Posterior cingulate gyrus (tissue), 11 donors: ENCODE measurements at places on chromosomes 5 and 9.

GRCh38 chr5:137156180-137156579 is 342.9 kb downstream of the SPOCK1 start:
- DNase-seq, result no peak

DNA sequence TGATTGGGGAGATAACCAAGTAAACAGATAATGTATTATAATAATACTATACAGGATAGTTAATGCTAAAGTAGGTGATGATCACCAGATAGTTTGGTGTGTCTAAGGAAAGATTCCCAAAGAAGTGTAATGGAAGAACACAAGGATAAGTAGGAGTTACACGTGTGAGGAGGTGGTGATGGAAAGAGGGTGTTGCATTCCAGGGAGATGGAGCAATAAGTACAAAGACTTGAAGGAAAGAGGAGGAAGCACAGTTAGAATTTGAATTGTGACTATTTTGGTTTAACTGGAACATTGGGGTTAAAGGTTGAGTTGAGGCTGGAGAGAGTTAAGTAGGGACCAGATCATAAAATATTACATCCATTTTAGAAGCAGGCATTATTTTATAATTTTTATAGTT is 76.9 kb downstream of the IPO11 start:
- no peak for DNase-seq

- no peak for DNase-seq
Measured at GRCh38 chr9:88593537-88594185, 58.7 kb downstream of the NXNL2 start.

DNA sequence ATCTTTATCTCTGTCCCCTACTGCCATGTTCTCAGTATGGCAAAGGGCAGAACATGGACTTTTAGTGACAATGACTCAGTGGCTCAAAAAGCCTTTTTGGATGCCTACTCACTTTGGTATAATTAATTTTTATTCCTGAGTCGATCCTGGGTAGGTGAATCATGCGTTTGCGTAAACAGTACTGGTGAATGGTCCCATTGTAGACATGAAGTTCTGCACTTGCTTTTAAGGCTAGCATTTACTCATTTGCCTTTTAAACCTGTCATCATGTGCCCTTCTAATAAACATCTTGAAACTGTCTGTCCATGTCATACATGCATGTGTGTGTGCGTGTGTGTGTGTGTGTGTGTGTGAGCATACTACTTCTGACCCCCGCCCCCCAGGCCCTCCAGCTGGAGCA is 223.0 kb downstream of the AUH start:
- no peak for DNase-seq

GRCh38 chr5:154376481-154376880 is 69.3 kb upstream of the SAP30L start:
- no peak for DNase-seq

DNA sequence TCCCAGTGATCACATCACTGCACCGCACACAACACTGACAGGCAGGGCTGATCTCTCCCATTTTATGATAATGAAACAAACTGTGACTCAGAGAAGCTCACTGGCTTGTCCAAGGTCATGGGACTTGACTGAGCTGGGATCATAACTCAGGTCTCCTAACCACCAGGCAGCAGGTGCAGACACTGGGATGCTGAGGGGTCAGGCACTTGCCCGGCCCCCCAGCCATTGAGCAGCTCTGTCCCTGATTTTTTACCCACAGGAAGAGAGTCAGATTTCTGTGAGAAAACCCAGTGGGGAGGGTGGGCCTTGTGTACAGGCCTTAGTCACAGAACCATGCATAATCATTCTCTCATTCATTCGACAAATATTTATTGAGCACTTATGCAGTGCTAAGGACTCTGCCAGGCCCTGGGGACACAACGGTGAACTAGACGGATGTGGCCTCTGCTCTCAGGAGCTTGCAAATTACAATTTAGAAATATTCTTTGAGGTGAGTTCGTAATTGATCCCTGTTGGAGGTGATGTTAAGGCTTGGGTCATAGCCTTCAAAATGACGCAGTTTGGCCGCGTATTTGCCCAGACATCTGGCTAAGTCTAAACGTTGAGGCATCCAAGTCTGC is 54.5 kb upstream of the TGFBR1 start:
- DNase-seq, result no peak

GRCh38 chr9:137639303-137640051 is 20.7 kb downstream of the EHMT1 start:
- DNase-seq, result no peak

- no peak for DNase-seq
Measured at GRCh38 chr5:110957934-110958333, 113.6 kb upstream of the TSLP start.

DNA sequence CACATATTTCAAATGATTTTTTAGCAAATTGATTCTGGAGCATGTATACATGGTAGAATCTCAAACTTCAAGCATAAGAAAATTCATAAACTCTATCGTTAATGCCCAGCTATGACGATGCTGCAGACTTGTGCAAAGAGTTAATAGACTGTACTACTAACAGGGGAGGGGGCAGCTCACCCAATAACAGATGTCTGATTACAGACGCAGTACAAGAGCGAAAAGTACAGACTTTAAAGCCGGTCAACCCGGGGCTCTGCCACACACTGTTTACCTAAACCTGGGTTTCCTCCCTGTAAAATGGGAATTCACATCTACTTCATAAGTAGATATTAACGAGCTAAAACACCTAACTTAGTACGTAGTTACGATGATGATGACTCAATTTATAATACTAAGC is 651 bp downstream of the TRIM23 start:
- DNase-seq, result no peak

DNA sequence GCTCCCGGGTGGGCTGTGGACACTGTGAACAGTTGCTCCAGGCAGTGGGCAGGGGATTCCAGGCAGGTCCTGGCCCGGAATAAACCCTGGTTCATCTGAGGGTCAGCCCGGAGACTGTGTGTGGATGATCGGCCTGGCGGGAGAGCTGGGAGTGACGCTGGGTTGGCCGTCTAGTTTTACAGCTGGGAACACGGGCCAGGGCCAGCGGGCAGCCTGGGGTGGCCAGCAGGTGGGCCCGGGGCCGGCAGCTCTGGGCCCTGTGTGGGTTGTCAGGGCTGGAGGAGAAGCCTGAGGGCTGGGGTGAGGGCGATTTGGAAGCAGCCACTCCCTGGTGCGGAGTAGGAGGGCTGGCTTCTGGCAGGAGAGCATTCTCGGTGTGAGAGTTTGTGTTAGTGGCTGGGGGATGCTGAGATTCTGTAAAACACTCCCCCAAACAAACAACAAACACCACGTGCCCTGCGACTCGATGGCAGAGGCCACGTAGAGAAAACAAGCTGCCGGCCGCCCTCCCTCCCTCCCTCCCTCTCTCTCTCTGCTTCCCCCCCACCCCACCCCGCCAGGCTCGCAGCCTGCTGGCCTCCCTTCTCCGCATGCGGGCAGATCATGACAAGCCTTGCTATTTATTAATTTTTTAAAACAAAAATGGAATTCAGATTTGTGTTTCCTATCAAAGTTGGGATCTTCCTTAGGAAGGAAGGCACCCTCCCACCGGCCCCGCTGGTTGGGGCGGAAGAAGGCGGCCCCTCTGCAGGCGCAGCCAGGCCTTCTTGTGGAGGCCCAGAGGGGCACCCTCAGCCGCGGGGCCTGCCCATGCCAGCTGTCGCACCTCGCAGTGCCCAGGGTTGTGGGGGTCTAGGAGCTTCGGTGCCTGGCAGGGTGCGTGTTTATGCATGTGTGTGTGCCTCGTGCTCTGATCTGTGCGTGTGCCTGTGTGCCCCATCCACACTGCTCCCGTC is 49.5 kb downstream of the RXRA start:
- no peak for DNase-seq

- DNase-seq, result no peak
Measured at GRCh38 chr5:168822745-168823281, 243.6 kb upstream of the PANK3 start.

DNA sequence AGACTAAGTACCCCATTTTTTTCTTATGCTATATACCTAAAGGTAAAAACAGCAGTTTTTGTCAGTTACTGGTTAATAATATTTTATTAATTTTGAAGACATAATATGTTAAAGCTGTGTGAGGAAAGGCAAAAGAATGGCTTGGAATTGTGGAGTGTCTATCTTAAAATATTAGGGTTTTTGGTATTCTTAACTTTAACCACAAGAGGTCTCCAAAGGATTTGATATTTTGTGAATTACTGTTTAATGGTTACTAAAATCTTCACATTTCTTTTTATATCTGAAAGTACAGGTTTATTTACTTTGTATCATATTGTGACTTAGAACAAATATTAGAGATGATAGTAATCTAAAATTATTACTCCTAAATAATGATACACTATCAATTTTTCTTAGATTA is 32.0 kb upstream of the DHFR start:
- DNase-seq, result no peak

- no peak for DNase-seq
Measured at GRCh38 chr5:113427871-113428574, 6.8 kb downstream of the TSSK1B start.

- no peak for DNase-seq
Measured at GRCh38 chr9:87054999-87055686, 107.8 kb upstream of the GAS1 start.

DNA sequence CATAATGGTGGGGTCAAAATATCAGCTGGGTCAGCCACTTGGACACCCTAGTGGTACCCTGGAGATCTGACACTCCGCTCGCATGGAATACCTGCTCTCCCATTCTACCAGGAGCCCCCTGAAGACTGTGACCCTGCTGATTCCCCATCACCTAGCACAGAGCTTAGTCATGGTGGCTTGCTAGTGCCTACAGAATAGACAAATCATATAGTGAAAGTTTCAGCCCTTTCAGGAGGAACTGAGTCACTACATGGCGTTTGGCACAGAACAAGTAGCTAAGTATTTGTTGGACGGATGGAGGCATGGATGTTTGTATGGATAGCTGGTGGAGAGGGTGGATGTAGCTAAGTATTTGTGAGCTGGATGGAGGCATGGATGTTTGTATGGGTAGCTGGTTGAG is 65.3 kb downstream of the LMX1B start:
- DNase-seq, result no peak
